ENCODE measurements at places on chromosomes 5 and 9.

GRCh38 chr5:115333164-115333563 lies 36.7 kb upstream of the CCDC112 start:
- no peak for DNase-seq

DNA sequence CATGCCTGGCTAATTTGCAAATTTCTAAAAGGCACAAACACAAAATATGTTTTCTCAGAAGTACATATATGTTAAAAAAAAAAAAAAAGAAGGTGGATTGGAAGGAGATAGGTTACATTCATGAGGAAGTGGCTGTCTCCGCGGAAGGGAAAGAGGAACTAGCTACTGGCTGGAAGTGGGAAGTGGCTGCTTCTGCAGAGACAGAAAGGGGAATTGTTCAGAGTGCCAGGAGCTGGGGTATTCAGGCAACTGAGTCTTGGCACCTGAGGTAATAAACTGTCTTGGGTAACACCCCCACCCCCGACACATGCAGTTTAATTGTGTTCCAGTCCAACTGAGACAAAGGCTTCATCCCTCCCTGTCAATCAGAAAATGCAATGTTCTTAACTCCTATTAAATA lies 45.6 kb downstream of the S1PR3 start:
- no peak for DNase-seq

DNA sequence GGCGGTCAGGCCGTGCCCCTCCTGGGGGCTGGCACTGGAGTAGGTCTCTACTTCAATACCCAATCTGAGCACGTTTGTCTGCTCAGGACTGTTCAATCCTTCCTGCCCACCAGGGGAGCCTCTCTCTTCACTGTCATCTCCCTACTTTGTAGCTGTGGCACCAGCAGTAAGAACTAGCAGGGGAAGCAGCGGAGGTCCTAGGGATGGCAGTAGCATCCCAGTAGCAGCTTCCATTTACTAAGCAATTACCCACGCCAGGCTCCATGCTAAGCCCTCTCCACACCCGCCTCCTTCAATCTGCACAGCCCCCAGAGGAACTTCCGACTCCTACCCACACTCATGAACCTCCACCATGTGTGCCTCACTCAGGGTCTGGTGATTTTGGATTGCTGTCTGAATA lies 31.7 kb downstream of the FSTL4 start:
- DNase-seq: no peak

GRCh38 chr5:160926428-160926827 lies 74.4 kb upstream of the ATP10B start:
- no peak for DNase-seq

GRCh38 chr5:73774924-73775323 lies 148.9 kb downstream of the ARHGEF28 start:
- no peak for DNase-seq

GRCh38 chr5:143791848-143792731 lies 19.9 kb upstream of the HMHB1 start:
- no peak for DNase-seq

GRCh38 chr5:135036405-135036804 lies 2.4 kb upstream of the PITX1 start:
- DNase-seq: no peak

- no peak for DNase-seq
These were observed 81.3 kb downstream of the THBS4 start for GRCh38 chr5:80116465-80116864.

GRCh38 chr5:178476972-178477754 lies 113.0 kb downstream of the COL23A1 start:
- DNase-seq: no peak

- DNase-seq: no peak
These were observed 6.8 kb upstream of the RECK start for GRCh38 chr9:36029765-36030528.

DNA sequence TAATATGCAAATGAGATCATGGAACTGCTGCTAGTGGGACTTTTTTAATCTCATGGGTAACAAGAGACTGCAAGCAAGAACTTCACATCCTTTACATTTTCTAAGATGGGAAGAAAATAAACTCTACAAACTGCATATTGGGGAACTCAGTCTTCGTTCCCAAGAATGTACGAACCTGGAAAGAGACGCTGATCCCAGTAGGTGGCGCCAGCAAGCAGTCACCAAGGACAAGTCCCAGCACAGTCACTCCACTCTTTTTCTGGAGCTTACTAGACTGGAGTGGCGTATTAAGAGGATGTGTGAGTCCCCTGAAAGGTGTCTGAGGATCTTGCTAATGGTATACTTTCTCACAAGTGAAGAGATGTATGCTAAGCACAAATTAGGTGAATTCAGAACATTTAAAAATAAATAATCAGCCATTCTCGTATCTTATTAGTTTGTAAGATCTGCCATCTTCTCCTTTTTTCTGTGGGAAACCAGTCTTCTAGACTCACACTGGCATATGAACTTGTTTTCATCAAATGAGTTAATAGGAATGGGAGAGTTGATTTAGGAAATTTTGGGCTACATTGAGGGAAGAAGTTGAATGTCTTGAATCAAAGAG lies 16.0 kb upstream of the PUM3 start:
- DNase-seq: peak; percentile 9

DNA sequence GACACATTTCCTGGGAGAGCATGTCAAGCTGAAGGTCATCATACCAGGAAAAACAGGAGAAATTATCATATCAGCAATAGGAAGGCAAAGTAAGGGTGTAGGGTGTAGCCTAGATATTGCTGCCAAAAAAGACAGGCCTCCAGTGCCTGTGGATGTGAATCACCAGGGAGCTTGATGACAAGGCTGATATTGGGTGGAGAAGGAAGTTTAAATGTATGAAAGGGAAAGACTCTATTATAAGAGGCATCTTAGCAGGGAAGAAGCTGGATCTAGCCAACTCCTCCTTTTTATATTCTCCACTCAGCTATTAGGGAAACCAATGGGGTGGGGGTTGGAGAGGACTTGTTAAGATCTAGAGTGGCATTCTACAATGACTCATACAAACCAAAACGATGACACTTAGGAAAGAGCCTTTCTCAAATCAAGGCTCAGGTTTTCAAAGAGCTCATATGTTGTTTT lies 13.4 kb upstream of the TXNDC8 start:
- DNase-seq: no peak

DNA sequence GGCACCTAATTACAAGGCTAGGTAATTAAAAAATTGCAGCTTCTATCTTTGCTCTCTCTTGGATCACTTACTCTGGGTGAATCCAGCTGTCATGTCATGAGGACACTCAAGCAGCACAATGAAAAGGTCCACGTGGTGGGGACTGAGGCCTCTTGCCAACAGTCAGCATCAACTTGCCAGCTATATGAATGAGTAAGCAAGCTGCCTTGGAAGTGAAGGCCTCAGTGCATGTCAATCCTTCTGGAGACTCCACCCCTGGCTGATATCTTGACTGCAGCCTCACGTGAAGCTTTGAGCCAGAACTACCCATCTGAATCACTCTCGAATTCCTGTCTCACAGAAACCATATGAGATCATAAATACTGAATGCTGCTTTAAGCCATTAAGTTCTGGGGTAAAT lies 140.5 kb downstream of the SNX18 start:
- no peak for DNase-seq

- DNase-seq: no peak
These were observed 95.9 kb upstream of the PCSK1 start for GRCh38 chr5:96528826-96529474.

GRCh38 chr9:132169672-132170392 lies 8.0 kb downstream of the NTNG2 start:
- DNase-seq: peak; percentile 63

DNA sequence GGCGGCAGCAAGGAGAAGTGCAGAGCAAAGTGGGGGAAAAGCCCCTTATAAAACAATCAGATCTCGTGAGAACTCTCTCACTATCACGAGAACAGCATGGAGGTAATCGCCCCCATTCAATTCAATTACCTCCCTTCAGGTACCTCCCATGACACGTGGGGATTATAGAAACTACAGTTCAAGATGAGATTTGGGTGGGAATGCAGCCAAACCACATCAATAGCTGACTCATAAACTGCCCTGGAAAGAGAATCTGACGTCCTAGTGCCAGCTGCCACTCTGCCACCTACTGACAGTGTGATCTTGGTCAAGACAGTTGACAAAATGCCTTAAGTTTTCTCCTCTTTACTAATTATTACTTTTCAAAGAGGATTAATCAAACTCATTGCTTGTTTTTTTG lies 128.3 kb downstream of the GPBP1 start:
- DNase-seq: no peak

- DNase-seq: no peak
These were observed 15.0 kb downstream of the DOCK2 start for GRCh38 chr5:169652057-169652456.

GRCh38 chr9:38417003-38417945 lies 7.0 kb downstream of the IGFBPL1 start:
- no peak for DNase-seq

DNA sequence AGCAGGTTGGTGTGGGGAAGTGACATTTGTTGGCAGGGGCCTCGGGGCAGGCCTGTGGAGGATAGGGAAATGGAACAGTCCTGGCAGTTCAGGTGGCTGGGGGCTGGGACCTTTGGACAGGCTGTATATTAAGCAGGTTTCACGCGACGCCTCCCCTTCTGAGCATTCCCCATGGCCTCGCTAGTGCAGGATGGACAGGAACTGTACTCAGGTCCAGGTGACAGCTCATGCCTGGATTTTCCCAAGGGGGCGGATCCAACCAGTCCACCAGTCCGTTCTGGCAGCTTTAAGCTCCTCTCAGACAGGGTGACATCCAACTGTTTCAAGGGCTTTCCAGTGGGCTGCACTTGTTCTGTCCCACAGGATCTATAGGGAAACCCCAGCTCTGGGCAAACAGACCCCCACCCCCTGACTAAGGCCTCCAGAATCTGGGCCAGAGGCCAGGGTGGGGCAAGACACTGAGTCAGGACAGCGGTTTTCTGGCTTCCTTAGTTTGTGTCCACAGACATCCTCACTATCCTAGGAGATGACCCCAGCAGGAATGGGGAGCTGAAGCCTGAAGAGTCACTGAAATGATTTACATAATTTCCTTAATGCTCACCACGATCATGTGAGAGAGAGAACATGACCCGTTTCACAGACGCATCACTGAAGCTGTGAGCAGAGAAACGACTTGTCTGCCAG lies 20.9 kb downstream of the CSF2 start:
- no peak for DNase-seq

GRCh38 chr9:84271531-84271900 lies 69.0 kb downstream of the SLC28A3 start:
- no peak for DNase-seq

GRCh38 chr5:145678255-145678654 lies 156.9 kb downstream of the PRELID2 start:
- no peak for DNase-seq

GRCh38 chr9:121732389-121732788 lies 81.0 kb downstream of the DAB2IP start:
- DNase-seq: no peak

- DNase-seq: no peak
These were observed 110.8 kb downstream of the LHFPL2 start for GRCh38 chr5:78537821-78538220.

DNA sequence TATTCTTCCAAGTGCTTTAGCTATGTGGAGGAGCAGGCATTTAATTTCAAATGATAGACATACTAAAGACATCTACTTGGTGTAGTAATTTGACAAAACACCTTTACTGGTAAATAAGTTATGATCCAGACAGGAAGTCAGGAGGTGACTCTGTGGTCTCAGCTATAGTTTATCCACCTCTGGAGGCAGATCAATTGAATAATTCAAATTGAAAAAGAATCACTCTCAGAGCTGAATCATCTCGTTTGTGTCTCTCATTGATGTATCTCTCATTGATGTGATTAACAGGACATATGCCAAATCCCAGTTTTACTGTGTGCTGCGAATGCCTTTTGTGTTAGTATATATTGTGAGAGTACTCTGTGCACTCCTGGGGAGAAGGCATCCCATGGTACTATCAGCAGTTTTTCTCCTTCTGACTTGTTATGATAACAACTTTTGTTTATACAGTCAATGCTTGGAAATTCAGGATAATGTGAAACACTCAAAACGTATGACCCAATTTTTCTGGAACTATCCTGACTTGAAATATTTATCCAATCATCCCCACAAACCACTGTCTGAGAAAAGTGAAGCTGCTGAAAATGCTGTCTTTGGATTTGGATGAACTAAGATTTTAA lies 48.5 kb upstream of the DAB2 start:
- no peak for DNase-seq

- DNase-seq: no peak
These were observed 21.0 kb downstream of the CAMSAP1 start for GRCh38 chr9:135886147-135886981.

GRCh38 chr9:127877566-127877998 lies at the start of gene AK1:
Gene AK1, minus strand, starts transcription at chr9:127877675. Its CDS starts 3,058 bp downstream, at chr9:127874617.
- DNase-seq: no peak

- no peak for DNase-seq
These were observed 11.5 kb downstream of the SPRY4 start for GRCh38 chr5:142313275-142313674.

GRCh38 chr5:10685115-10685521 lies 75.9 kb downstream of the DAP start:
- no peak for DNase-seq

DNA sequence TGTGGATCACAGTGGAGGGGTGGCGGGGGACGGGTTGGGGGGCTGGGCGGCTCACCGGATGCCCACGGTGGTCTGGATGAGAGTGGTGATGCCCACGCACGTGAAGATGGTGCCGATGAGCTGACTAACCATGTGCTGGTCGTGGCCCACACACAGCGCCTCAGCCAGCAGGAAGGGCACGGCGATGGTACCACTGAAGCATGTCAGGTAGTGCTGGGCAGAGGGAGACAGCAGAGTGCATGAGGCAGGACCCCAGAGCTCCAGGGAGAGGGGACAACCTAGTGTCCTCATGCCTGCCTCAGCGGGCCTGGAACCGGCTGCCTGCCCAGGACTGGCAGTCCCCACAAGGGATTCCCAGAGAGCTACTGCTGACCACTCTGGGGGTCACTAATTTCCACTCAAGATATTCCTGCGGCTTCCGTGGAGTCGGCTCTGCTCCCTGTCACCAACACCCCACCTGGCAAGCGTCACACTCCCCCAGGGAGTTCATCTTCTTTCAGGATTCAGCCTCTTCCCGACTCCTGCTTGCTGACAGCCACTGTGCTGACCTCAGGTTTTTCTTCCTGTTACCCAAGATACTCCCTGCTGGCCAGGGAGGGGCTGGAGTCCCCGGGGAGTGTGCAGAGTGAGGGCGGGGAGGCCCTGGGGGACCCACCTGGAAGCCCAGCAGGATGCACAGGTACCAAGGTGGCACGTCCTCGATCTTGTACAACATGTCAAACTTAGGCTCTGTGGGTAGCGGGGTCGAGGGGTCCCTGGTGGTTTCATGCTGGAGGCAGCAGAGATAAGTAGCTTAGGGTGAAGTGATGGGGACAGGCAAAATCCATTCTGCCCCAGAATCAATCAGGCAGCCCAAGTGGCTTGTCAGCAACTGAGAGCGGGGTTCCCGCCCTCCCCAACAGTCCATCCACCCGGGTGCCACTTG lies 998 bp downstream of the SLC23A1 start:
- DNase-seq: no peak

GRCh38 chr5:87300176-87300575 lies 32.5 kb downstream of the RASA1 start:
- no peak for DNase-seq

GRCh38 chr5:178323541-178323865 lies 90.9 kb upstream of the PHYKPL start:
- no peak for DNase-seq

GRCh38 chr9:37624073-37624472 lies 26.7 kb upstream of the FRMPD1 start:
- DNase-seq: no peak
